ENCODE measurements at places on chromosomes 2 and 18.

GRCh38 chr2:154978244-154978643 is 279.7 kb downstream of the KCNJ3 start:
- no peak for DNase-seq

GRCh38 chr2:15802657-15803542 is 137.4 kb upstream of the MYCN start:
- DNase-seq: no peak

- DNase-seq: no peak
Measured at GRCh38 chr18:79506191-79507075, 110.7 kb downstream of the NFATC1 start.

GRCh38 chr2:225841314-225841713 is 441.8 kb downstream of the NYAP2 start:
- DNase-seq: no peak

DNA sequence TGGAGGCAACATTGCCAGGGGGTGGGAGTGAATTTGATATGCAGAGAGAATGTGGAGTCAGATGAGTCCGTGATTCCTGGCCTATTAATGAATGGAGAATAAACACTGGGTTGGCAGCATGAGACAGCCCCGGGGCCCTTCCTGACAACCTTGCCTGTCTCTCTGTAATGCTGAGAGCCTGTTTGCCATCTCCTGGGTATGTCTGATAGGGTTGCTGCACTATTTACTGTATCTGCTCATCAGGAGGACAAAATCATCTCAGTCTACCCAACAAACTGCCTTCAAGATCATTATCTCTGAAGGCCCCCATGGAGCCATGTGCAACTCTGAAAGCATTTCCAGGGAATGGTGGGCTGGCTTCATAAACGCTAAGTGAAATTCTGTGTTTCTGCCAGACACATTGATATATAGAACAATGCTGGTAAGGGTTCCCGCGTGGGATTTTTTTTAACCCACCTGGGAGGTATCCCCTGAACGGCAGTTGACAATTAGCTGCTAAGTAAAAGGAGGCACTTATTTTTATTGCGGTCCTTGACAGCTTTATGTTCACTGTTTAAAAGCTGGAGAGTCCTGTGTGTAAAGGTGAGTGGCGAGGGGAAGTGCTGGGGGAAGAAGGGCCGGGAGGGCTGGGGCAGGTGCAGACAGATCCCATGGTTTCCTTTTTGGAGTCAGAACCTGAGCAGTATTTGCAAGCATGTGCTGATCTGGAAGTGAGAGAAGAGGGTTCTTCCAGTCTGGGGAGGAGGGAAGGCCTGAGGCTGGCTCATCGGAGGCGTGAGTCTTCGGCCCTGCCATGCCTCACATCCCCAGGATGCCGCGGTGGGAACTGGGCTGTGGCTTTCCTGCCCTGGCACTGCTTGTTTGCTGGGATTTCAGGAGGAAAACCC is 64.8 kb downstream of the ARHGAP25 start:
- DNase-seq: no peak

DNA sequence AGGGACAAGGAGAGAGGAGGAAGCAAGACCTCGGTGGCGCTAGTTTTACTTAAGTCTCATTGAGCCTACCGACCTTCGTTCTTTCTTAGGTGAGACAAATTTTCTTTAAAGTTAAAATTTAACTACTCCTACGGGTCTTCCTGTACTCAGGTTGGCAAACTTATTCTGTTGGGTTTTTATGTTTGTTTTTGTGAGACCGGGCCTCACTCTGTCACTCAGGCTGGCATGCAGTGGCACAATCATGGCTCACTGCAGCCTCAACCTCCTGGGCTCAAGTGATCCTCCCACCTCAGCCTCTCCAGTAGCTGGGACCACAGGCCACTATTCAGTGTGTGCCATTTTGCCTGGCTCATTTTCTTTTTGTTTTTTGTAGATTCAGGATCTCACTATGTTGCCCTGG is 189.0 kb downstream of the TNS1 start:
- DNase-seq: no peak

DNA sequence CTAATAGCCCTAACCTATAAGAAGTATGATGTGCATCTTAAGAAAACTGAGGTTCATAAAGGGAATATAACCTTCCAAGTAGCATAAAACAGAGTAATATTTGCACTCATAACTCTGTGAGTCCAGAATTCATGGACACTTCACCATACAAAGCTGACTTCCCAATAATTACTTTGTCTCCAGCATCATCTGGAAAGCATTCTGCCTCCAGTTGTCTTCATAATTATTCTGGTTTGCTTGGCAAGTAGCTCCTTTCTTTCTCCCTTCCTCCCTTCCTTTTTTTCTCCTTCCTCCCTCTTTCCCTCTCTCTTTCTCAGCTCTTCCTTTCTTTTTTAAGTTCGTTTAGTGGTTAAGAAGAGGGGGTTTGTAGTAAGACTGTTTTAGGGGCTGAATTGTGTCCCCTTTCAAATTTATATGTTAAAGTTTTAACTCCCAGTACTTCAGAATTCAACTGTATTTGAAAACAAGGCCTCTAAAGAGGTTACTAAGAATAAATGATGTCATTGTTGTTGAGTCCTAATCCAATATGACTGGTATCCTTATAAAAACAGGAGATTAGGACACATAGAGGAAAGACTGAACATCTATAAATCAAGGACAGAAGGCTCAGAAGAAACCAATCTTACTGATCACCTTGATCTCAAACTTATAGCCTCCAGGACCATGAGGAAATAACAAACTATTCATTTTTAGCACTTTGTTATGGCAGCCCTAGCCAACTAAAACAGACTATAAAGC is 28.9 kb downstream of the TFPI start:
- no peak for DNase-seq

DNA sequence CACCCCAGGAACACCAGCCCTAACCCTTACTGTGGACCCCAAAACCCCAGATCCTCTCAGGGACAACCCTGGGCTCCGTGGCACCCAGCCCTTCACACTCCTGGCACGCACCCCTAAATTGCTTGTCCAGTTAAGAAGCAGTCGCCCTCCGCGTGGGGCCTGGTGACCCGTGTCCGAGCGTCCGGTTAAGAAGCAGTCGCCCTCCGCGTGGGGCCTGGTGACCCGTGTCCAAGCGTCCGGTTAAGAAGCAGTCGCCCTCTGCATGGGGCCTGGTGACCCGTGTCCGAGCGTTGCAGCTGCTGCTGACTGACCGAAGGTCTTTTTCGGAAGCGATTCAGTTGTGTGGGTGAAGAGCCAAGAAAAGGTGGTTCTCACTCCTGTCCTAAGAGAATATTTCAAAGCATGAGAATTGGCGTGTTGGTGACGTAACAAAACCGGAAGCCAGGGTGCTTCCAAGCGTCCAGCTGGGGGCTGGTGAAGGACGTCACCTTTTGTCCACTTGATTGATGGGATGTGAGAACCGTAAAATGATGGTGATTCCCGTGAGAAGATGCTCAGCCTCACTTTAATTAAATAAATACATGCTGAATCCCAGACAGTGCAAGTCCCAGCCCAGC is 70.5 kb downstream of the KCNG2 start:
- DNase-seq: no peak

- no peak for DNase-seq
Measured at GRCh38 chr2:71839826-71840225, 307.8 kb downstream of the CYP26B1 start.

DNA sequence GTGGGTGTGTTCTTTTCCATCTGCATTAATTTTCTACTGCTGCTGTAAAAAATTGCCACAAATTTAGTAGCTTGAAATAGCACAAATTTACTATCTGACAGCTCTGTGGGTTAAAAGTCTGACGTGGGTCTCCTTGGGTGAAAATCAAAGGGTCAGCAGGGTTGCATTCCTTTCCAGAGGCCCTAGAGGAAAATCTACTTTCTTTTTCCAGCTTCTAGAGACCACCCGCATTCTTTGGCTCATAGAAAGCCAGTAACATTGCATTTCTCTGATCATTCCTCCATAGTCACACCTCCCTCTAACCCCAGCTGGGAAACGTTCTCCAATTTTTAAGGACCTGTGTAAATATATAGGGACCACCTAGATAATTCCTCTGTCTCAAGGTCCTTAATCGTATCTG is 128.8 kb downstream of the ATL2 start:
- no peak for DNase-seq

- no peak for DNase-seq
Measured at GRCh38 chr2:33024758-33025157, 78.0 kb downstream of the LTBP1 start.

GRCh38 chr2:203366639-203367466 is 38.7 kb downstream of the ABI2 start:
- DNase-seq: no peak

DNA sequence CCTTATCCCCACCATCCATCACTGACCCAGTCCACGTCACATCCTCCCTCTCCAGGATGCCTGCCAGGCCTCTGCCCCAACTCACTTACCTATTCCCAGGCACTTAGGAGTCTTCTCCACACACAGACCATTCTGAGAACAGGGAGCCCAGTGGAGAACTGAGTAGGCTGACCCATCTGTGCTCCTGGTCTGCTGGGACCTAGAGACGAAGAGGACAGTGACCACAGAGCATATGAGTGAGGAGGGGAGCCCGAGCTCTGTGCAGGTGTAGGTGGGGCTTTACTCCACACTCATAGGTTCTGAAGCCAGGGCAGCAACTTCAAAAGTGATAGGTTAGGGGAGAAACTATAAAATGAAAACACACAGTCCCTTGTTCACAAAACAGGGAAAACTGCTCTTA is 130.0 kb downstream of the NDUFA10 start:
- DNase-seq: no peak

DNA sequence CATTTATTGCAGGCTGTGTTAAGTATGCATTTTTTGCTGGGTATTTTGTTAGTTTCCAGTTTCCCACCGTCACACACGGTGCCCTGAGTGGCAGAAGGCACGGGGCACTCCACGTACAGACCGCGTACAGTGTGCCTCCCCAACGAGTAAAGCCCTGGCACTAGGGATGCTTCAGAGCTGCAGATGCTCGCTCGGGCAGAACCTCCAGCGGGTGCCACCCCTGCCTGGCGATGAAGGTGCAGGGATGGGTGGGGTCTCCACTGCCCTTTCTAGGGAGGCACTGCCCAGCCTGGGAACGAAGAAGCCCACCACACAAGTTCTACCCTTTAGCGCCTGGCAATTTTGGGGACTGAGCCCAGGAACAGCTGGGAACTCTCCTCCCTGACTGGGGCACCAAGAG is 4.1 kb downstream of the GREB1 start:
- DNase-seq: no peak

DNA sequence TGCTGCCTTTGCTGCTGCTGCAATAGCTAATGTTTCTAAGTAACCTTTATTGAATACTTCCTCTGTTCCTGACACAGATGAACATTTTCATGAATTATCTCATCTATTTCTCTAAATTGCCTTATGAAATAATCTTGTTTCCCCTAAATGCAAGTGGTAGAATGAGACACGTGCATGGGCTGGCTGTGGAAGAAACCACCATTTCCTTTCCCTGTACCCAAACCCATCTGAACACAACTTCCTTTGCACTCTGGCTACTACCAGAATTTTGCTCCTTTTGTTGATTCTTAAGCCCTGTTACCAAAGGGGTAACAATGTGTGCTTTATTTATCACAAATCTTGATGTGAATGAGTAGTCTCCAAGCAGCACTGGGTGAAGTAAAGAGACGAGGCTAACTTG is 29.2 kb downstream of the AKAIN1 start:
- no peak for DNase-seq

DNA sequence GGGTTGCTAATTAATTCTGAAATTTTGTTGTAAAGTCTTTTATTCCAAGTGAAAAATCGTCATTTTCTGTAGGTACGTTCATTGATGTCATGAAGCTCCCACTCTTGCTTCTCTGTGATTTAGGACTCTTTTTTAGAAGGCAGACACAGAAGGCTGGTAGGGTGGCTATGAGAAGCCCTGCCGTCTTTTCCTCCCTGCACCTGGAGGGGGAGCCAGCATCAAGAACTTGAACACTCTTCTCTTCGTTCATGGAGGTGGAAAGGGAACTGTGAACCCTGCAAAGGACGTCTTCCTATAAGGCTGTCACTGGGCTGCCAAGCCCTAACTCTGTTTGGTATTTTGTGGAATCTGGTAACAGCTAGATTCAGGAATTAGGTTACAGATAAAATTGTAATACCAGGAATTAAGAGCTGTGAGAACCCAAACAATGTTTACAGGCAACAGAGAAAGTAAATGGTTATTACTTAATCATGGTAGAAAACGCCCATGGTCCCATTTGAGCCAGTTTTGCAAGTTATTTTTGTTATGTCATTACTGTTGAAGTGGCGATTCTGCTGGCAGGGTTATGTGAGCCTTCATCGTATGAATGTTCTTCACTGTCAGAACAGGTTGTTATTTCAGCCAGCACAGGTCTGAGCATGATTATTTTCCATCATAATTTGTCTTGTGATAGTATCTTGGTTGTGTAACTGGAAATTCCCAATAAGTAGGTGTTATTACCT is 112.2 kb downstream of the OSBPL6 start:
- DNase-seq: peak; percentile 88

DNA sequence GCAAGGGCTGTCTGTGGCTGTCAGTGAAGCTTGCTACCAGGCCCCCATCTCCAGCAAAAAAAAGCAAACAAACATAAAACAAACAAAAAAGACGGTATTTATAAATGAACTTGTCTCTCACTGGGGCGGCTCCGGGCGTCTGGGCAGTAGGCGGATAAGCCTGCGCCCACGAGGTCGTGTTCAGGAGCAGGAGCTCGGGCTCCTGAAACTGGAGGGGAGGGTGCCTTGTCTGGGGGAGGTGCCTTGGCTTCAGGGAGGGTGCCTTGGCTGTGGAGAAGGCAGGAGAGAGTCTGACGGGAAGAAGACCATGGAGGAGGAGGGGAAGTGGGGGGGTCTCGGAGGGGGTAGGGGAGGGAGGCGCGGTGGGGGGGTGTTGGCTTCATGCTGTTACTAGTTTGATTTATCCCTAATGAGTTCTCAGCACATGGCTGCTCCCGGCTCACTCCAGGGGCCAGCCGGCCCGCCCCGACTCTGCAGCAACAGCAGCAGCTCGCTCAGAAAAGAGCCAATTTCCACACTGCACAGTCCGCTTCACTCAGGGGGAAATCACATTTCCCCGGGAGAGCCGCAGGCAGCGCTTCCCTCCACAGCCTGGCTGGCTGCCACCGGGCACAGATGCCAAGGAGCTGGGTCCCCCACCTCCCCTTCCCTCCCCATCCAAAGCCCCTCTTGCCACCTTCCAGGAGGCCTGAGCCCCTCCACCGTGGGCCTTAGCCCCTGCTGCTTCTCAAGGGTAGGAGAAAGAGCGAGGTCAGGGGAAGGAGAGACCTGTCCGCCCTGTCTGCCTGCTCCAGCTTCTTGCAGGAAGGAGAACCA is 38.7 kb downstream of the PSD4 start:
- DNase-seq: no peak

DNA sequence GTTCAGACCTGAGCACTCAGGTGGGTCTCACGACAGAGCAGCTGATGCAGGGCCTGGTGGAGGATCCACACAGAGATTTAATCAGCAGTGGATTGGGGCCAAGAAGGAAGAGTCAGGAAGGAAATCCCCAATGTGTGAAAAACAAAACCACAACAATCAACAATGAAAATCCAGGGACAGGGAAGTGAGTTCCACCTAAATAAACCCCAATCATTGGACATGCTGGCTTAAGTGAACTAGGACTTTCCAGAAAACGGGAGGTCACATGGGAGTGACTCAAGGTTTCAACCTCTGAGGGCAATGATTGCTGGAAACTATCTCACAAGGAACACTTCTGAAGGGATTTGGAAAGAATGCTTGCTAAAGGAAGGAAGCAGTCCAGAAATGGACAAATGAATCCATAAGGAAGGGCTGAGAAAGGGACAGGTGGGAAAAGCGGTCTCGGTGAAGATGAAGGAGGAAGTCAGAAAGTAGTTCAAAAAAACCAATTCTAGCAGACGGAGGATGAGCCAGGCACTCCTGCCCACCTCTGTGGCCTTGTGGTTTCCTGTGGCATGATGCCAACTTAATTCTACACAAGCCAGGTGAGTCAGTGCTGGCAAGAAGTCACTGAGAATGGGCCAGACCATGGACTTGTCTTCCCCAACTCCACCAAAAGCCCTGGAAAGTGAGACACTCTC is 15.4 kb upstream of the XDH start:
- no peak for DNase-seq

- no peak for DNase-seq
Measured at GRCh38 chr2:164510895-164511294, 110.4 kb downstream of the GRB14 start.
